ENCODE measurements at places on chromosomes 1 and 21.

DNA sequence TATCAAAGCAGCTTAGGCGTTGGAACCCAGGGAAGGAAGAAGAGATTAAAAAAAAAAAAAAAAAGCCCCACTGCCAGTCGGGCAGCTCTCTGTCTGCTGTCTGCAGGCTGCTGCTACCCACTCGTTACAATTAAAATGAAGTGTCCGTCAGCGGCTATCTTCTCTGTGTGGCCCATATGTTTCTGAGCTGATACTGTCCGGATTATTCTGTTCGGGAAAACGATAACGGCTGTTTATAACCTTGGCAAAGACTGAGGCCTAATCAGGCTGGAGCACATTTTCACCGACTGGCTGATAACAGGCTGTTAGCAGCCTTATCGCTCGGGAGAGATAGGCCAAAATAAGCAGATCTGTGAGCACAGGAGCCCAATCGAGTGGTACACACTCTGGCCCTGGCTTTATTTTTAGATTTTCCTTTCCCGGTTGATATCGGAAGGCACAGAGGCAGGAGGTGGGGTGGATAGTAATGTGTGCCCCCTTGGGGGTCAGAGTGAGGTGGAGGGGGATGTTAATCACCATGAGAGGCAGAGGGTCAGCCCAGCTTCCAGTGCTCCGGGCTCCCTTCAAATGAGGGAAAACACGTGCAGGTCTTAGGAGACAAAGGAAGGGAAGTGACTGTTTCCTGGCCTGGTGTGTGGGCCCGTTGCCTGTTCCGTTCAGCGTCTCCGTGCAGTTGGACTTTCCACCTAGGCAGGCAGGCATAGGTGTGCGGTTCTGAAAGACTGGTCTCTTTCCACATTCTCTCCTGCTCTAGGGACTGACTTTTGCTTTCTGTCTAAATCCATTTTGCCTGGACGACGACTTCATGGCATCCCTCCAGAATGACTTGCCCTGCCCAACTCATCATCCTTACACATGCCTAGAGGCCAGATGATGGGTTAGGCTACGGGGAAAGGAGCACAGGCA, 153.4 kb downstream of the PBX1 start:
- no peak for DNase-seq

- DNase-seq = no peak
Observed at GRCh38 chr1:233710031-233710430, 96.1 kb downstream of the KCNK1 start.

DNA sequence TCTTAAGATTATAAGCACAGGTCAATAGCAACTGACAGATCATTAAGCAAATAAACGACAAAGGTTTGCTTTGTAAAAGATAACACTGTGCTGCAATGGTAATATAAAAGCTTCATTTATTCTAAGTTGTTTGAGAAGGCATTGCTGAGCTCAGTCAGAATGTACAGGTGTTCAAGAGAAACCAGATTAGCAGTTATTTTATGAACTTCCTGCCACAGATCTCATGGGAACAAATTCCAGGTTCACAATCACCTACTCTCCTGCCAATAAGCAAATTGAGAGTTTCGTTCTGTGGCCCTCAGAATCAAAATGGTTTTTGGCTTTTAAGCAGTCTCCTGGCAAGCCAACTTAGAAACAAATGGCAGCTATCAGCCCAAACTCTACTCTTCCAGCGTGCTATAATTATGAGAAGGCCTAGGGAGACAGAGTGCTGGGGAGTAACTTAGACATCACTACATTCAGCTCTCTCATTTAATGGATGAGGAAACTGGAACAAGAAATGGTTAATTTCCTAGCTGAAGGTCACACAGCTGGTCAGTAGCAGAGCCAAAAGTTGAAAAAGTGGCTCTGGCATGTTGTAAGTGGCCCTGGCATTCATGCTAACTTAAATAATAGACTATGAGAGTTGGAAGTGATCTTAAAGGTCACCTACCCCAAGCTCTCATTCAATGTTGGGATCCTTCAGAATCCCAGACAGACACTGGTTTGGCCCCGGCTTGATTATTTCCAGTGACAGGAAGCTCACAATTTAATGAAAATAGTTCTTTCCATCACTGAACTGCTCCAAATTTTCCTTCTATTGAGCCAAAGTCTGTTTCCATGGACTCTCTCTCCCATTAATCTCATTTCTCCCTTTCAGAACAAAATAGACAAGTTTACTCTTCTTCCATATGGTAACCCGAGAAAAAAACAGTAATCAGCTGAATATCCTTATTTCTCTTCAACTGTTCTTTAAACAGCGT, 82.6 kb upstream of the EDEM3 start:
- no peak for DNase-seq

- no peak for DNase-seq
Observed at GRCh38 chr1:43021547-43022474, 63.1 kb upstream of the SLC2A1 start.

- peak; percentile 72 for DNase-seq
Observed at GRCh38 chr1:152188673-152189591, 29.9 kb upstream of the RPTN start.

DNA sequence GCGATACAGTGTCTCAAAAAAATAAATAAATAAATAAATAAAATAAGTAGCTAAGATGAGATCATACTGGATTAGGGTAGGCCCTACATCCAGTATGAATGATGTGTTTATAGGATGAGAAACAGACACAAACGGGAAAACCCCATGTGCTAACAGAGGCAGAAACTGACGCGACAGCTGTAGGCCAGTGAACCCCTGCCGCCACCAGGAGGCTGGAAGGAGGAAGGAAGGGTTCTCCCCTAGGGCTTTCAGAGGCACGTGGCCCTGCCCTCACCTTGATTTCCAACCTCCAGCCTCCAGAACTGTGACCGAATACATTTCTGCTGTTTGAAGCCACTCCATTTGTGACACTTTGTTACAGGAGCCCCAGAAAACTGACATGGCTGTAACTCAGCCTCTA, 38.5 kb downstream of the CHD5 start:
- DNase-seq = no peak

- DNase-seq = no peak
Observed at GRCh38 chr1:42929434-42930177, 29.1 kb downstream of the SLC2A1 start.

DNA sequence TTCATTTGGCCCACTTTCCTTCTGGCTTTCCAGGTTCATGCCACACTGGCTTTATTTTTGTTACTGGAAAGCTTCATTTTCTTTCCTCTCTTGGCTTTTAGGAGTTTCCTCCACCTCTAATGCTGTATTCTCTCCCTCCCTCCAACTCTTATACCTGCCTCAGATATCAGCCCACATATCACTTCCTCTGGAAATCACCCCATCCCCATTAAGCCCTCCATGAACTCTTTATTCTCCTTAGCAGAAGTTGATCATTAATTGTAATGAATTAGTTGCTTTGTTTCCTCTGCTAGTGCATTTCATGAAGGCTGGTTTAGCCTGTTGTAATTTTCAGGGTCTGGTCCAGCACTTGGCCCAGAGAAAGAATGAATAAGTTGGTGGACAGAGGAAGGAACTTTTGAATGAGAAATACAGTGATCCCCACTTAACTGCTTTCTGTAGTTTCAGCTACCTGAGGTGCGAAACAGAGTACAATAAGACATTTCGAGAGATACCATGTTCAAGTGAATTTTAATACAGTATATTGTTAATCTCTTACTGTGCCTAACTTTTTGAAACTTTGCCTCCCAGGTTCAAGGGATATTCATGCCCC, 1.7 kb downstream of the SOAT1 start:
- no peak for DNase-seq

- DNase-seq = no peak
Observed at GRCh38 chr1:59569198-59569597, 245.6 kb upstream of the HOOK1 start.

GRCh38 chr1:167221738-167222610, 1.3 kb downstream of the POU2F1 start:
- peak; percentile 17 for DNase-seq

GRCh38 chr1:234355782-234356510, 17.3 kb upstream of the COA6 start:
- DNase-seq = no peak

GRCh38 chr1:56081736-56082135, 497.6 kb downstream of the PLPP3 start:
- no peak for DNase-seq

DNA sequence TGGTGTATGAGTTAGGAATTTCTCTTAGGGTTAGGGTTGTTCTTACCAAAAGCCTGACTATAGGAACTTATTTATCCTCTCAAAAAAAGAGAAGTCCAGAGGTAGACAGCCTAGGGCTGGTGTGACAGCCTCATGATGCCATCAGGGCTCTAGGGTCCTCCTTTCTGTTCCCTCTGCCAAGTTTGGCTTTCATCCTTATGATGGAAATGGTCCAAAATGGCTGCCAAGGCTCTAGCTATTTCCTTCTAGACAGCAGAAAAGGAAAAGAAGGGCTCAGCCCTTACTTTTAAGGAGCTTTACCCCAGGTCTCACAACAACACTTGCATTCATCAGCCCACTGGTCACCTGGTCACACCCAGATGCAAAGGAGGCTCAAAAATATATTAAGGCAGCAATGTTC, 44.5 kb downstream of the IL12RB2 start:
- DNase-seq = no peak

GRCh38 chr1:25875856-25876692, 566 bp upstream of the PAQR7 start:
- no peak for DNase-seq

GRCh38 chr1:44263568-44264450, 50.5 kb downstream of the DMAP1 start:
- no peak for DNase-seq

GRCh38 chr1:168084396-168085231, 52.1 kb downstream of the GPR161 start:
- DNase-seq = peak; percentile 32

Data from stimulated activated CD4-positive, alpha-beta T cell treated with anti-CD3 and anti-CD28 coated beads, Interleukin-1b, Interleukin-23, amount 100 ng/mL, for 1 hour (primary cell).